ENCODE measurements at places on chromosomes 16 and 17.

DNA sequence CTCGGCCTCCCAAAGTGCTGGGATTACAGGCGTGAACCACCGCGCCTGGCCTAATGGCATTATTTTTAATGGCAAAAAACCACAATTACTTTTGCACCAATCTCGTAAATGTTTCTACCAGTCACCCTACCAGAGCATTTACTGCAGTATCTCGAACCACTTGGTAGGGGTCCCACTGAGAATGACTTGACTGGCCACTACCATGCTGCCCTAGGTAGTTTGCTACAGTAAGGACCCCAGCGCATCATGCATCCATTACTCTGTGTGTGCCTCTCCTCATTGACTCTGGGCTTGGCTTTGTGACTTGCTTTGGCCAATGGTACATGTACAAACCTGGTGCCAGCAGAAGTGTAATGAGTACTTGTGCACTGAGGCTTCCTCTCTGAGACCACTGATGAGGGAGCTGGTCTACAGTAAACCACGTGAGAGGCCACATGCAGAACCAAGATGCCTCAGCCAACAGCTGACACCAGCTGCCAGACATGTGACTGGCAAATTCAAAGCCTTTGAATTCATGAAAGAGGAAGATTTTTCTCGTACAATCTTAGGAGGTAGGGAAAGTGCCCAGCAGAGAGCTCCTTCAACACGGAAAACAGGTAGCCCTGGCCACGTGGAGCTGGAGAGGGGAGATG is 421.7 kb upstream of the C16orf82 start:
- DNase-seq = no peak

DNA sequence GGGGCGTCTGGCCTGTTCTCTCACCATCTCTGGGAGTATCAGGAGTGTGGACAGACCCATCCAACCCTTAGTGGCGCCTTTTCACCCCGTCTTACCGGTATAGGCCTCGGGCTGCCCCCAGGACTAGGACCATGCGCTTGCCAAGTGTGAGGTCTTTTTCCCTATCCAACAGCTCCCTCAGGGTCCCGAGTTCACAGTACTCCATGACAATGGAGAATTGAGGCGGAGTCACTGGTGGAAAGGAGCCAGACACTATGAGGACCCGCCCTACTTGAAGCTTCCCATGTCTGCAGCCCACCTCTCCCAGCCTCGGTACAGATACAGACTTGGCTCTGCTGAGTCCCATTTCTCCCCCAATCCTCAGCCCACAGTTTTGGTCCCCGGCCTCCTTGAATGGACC is 15.9 kb upstream of the RFWD3 start:
- no peak for DNase-seq

DNA sequence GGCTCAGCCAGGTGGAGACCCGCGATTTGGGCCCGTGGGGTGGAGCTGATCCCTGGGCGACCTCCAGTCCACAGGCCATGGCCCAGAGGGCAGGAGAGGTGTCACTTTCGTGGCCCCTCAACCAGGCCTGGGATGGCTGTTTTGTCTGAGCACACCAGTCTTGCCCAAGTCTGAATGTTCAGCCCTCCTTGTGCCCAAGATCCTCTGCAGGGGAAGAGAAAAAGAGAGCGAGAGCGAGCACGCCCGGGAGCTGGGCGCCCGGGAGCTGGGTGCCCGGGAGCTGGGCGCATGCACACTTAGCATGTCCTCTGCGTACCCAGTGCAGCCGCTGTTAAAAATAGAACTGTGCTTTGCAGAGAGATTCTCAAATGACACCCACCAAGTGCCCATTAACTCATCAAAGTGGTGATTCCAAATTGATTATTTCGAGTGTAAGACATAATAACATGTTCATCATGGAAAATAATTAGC is 403.3 kb upstream of the TNRC6C start:
- no peak for DNase-seq

DNA sequence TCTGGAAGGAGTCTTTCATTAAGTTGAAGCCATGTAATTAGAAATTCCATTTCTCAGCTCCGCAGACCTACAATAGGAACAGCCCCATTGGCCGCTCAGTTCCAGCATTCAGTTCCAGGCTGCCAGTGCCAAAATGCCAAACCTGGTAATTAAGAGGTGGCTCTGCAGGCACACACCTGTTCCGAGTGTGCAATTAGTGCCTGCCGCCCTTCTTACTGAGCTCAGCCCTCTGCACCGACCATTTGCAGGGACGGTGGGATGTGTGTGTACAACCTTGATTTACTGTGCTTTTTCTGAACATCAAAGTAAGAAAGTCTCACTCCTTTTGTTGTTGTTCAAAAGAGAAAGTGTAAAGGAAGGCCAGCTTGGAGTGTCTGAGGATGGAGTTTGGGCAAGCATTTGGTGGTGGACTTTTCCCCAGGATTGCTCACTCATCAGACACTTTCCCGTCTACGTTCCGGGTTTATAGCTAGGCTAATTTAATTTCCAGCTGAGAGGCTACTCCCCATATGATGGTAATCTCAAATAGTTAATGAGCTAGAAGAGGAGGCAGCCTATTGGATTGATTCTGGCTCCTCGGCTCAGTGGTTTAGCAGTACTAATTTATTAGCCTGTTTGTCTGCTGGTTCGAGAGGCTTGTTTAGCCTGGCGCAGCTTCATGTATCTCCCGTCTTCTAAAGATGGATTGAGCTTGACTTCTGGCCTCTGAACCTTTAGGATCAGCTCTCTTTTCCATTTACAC is 20.0 kb downstream of the HS3ST3B1 start:
- DNase-seq = no peak

- DNase-seq = no peak
Observed at GRCh38 chr16:89392881-89393737, 97.3 kb downstream of the ANKRD11 start.

DNA sequence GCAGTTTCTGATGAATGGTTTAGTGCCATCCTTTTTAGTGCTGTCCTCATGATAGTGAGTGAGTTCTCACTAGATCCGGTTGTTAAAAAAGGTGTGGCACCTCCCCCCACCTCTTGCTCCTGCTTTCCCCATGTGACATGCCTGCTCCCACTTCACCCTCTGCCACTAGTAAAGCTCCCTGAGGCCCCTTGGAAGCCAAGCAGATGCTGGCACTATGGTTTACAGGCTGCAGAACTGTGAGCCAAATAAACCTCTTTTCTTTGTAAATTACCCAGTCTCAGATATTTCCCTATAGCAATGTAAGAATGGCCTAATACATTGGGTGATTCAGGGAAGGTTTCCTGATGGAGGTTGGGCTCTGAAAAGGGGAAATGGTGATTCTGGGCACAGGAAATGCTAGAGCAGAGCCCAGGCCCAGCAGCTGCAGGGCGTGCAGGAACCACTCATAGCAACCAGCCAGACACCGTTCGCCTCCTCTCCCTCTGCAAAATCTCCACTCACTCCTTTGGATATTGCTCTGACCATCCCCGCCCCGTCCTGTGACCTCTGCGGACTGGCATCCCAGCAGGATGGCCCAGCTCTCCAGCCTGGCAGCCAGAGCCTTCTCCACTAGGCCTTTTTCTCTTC is 2.6 kb upstream of the ADORA2B start:
- DNase-seq = no peak

- no peak for DNase-seq
Observed at GRCh38 chr17:58333736-58334207, 5.2 kb upstream of the TSPOAP1 start.

GRCh38 chr17:58702708-58703107 is 10.3 kb downstream of the RAD51C start:
- no peak for DNase-seq

DNA sequence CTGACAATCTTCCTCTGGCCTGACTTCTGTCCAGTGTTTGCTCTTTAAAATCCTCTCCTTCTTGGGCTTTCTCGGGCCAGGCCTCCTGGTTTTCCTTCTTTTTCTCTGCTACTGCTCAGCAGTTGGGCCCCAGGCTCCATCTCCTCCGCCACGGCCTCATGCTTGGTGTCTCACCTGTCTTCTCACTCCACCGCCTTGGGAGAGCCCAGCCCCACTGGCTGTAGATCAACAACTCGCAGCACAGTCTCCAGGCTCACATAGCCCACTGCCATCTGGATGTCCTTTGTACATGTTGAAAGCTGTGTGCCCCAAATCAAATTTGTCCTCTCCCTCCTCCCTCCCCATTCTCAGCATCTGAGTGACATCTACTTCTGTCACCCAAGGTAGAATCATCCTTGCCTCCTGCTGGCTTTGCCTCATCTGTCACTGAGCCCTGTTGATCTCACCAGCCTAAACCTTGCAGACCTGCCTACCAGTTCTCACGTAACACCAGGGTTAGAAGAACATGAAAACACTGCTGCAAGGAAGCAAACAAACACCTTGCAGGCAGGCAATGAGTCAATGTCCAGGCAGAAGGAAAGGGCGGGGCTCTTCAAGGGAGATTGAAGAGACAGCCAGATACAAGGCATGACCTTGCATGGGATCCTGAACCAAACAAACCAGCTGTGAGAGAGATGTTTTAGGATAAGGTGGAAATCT is 103.2 kb upstream of the SMURF2 start:
- no peak for DNase-seq

DNA sequence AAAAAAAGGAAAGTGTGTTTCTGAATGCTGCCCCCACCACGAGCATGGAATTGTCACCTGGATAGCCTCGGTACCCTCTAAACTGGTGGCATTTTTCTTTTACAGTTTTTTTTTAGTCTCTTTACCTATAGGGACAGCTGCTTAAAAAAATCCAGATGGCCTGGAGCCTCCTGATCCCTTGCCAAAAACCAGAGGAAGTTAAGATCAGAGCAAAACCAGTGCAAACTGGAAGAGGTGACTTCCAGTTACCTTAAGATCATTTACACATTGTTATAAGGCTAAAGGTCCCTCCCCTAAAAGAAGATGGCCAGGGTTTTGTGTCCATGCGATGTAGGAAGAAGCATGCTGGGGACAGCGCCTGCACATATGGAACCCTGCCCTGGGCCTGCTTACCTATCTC is 3.5 kb downstream of the MEFV start:
- DNase-seq = no peak

DNA sequence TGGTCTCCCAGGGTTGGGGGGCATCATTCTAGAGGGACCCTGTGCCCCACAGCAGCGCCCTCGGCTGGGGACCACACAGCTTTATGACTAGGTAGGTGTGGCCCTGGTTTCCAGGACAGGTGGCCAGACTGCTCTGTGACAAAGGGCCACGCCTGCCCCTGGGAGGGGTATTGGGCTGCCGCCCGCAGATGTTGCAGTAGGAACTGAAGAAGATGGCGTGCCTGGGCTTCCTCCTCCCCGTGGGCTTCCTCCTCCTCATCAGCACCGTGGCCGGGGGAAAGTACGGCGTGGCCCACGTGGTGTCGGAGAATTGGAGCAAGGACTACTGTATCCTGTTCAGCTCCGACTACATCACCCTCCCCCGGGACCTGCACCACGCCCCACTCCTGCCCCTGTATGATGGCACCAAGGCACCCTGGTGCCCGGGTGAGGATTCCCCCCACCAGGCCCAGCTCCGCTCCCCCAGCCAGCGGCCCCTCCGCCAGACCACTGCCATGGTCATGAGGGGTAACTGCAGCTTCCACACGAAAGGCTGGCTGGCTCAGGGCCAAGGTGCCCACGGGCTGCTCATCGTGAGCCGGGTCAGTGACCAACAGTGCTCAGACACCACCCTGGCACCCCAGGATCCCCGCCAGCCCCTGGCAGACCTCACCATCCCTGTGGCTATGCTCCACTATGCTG is at the start of gene SPPL2C:
TSS of gene SPPL2C (plus strand) at position 187 of the 681 bp plus-strand sequence. CDS start at position 213, 26 bp downstream.
- DNase-seq = no peak

- DNase-seq = no peak
Observed at GRCh38 chr17:39107155-39107554, 44.3 kb downstream of the PLXDC1 start.

GRCh38 chr17:2398655-2399571 is 1.9 kb downstream of the MNT start:
- DNase-seq = no peak

DNA sequence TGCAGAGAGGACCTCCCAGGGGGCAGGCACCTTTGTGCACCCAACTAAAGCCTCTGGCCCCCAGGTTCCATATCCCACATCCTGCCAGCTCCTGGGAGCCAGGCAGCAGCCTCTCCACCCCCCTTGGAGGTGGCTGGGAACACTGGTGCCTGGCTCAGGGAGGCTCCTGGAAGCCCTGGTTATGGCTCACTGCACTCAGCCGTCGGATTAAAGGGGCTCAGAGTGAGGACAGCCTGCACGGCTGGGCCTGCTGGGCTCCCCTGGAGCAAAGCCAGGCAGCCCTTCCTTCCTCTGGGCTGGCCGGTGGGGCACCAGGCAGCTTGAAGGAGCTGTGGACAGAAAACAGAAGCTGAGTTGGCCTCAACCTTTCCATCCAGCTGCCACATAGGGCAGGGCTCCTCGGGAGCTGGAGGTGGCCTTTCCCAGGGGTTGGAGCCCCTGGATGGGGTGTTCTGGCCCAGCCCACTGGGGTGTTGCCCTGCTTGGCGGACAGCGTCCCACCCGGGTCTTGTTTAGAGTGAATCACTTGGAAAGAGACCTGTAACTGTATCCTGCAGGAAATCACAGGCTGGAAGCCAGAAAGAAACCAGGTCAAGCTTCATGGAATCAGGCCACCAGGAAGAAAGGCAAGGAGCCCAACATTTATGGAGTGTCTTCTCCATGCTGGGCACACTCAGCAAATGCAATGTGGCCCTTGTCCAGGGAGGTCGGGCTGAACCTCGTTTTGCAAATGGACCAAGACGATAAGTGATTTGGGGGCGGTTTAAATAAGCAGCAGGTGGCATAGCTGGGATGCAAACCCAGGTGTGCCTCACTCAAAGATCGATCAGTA is 253.3 kb downstream of the SOX9 start:
- no peak for DNase-seq

DNA sequence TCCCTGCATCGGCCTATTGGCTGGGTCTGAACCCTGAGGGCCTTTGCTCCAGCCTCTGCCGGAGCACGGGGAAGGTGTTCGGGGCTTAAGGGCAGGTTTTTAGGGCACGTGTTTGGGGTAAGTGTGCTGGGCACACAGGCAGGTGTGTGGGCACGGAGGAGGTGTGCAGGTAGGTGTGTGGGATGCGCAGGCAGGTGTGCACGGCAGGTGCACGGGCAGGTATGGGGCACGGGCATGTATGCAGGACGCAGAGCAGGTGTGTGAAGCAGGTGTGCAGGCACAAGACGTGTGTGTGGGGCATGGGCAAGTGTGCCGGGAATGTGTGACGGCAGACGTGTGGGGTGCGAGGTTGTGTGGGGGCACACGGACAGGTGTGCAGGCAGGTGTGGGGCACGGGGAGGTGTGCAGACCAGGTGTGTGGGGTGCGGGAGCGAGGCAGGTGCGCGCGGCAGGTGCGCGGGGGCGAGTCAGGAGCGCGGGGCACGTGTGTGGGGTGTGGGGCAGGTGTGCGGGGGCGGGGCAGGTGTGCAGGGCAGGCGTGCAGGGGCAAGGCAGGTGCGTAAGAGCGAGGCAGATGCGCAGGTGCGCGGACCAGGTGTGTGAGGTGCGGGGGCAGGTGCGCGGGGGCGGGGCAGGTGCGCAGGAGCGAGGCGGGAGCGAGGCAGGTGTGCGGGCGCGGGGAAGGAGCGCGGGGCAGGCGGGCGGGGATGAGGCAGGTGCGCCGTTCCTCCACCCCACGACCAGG is 28.6 kb upstream of the METRNL start:
- no peak for DNase-seq
